Suppressor macrophage (primary cell): ENCODE measurements at places on chromosomes 7 and 10.

DNA sequence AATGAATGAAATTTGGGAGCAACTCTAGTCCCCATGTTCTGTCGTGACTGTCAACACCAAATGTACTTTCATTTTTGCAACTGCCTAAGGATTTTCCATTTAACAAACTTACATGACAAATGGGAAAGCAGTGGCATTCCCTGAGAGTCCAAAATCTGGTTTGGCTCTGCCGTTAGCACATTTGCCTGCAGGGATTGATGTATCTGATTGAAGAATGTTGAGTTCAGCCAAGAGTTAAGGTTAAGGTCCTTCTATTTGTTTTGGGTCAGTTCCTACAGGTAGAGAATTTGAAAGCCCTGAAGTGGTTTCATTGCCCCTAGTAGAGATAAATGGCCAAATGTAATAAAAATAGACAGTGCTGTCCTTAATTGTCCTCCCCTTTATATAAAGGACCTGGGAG lies 406.5 kb upstream of the GALNT17 start:
- DNase-seq = no peak

DNA sequence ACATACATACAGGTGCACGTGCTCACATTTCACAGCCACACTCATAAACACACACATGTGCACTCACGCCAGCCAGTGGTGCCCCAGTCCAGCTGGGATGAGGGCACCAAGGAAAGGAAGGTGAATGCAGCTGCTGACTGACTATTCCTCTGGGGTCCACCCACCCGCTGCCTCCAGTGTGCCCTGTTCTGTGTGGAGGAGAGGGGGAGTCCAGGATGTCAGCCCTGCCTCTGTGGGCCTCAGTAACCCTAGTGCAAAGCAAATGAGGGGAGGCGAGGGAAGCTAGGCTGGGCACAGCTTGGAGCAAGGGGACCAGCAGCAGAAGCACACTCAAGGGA lies 57.6 kb downstream of the YKT6 start:
- DNase-seq = peak; percentile 24

DNA sequence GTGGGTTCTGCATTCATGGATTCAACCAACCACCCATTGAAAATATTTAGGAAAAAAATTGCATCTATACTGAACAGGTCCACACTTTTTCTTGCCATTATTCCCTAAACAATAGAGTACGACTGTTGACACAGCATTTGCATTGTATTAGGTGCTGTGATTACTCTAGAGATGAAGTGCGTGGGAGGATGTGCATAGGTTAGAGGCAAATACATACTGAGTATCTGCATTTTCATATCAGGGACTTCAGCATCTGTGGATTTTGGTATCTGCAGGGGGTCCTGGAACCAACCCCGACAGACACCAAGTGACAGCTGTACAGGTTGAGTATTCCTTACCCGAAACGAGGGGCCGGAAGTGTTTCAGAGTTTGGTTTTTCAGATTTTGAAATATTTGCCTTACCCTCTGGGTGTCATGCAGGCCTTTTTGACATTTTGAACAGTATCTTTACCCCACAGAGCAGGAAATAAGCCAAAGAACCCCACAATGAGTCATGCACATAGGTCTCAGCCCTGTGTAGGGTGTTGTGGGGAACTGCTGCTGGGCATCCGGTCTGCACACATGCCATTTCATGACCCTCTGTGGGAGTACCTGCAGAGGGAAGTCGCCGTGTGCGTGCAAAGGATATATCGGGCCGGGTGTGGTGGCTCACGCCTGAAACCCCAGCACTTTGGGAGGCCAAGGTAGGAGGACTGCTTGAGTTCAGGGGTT lies 14.5 kb downstream of the NUDT5 start:
- DNase-seq = peak; percentile 81

- DNase-seq = no peak
Observed at GRCh38 chr7:115037128-115037802, 115.4 kb downstream of the MDFIC start.
